Aorta (tissue), 5 donors: ENCODE measurements at places on chromosomes 16 and 17. TPM values are rescaled to one million over a fixed set of nuclear protein-coding genes. Genes with fewer than 3 reads are reported as not detected.

GRCh38 chr16:64751906-64752305 lies 370.0 kb downstream of the CDH11 start:
- DNase-seq: no peak

GRCh38 chr16:72142476-72142875 lies 29.5 kb downstream of the PMFBP1 start:
- DNase-seq: no peak

GRCh38 chr16:73813527-73813926 lies 483.1 kb upstream of the PSMD7 start:
- DNase-seq: no peak

DNA sequence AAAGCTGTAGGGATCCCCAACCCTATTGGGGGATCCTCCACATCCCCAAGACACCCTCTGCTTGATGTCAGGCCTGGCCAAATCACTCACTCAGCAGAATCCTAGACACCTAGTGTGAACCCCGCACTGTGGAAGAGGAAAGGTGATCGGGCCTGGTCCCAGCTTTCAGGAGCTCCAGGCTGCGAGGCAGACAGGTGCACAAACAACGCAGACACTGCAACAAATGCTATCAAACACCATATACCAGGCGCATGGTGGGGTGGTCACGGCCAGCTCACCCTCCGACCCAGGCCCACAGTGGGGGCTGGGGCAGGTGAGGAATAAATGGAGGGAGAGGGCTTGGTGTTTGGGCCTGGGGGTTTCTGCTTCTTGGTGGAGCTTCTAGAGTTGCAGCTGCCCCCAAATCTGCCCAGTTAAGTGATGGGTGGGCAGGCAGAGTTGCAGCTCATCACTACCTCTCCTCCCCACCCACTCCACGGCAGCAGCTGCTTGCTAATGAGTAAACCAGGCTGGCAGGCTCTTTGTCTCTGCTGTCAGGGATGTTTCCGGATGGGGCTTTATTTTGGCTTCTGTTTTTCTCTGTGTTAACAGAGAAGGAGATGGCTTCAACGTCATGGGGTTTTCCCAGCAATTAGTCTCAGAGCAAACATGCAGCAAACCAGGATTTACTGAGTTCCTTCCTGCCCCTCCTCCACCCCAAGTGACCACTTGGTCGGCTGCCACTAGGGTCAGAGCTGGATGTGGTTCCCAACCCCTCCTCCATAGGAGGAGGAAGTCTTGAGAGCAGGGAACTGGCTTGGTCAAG lies 46.6 kb downstream of the PECAM1 start:
- DNase-seq: peak; percentile 81

- no peak for DNase-seq
Observed at GRCh38 chr17:60253048-60253447, 103.3 kb downstream of the CA4 start.

DNA sequence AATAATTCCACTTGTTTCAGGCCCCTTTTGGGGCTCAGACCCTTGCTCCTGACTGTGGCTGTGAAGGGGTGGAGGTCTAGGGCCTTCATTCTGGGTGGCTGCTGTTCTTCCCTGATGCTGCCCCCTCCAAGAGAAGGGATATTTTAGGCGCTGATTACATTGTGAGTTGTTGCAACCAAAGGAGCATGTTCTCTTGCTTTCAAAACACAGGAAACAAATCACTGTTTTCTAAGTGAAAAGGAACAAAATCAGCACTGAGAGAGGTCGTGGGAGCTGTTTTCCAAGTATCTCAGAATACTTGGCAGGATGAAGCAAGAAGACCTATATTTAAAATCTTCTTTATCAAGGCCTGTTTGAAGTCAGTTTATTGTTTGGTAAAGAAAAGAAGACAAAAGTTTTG lies 25.3 kb upstream of the SEC14L1 start:
- no peak for DNase-seq

GRCh38 chr17:1616101-1616500 lies 12.5 kb downstream of the SLC43A2 start:
- no peak for DNase-seq

DNA sequence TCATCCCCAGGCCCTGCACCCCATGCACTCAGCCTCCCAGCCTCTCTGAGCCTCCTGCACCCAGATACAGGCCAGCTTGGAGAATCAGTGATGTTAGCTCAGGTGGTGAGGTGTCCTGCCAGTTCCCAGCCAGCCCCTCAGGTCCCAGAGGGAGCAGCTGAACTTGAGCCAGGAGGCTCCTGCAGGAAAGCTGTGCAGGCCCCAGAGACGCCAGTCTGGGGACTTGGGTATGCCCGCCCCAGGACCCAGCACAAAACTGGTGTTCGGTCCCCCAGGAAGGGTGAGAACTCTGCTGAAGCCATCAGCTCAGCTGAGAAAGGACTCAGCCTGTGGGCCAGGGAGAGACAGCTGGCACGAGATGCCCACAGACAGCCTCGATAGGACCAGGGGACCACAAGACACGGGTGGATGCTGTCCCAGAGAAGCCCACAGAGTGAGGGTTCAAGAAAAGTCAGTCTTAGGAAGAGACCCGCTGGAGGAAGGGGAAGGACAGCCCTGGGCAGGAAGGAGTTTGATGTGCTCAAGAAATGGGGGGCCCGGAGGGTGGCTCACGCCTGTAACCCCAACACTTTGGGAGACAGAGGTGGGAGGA lies 11.0 kb downstream of the ENDOV start:
- no peak for DNase-seq

DNA sequence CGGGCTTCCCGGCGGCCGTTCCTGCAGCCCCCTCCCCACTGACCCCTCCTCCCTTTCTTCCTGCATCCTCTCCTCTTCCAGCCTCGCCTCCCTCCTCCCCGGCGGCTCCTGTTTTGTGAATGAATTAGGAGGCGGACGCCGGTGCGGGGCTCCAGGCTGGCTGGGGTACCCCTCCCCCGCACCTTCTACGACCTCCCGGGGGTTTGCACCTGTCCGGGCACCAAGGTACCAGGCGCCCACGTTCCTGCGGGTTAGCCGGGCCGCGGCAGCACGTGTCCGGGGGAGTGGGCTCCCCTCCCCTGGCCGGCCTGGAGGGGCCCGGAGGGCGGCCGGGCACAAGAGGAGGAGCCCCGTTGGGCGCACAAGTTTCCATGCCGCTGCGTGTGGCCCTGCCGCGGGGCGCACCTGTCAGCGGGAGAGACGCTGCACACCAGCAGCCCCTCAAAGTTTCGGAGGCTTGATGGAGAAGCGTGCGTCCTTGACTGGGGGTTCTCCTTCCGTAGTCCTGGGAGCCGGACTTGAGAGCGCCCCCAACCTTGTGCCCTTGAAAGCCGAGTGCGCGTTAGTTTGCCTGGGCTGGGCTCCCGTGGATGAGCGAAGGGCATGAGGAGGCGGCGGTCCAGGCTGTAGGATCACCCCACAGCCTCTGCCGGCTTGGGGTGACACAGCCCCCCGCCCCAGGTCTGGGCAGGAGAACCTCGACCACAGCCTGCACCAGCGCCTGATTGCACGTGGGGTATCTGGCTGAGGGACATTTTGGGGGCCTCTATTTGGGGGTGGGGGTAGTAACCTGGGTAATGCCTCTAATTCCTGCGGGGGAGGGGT lies 1.2 kb downstream of the HAS3 start:
- DNase-seq: no peak

DNA sequence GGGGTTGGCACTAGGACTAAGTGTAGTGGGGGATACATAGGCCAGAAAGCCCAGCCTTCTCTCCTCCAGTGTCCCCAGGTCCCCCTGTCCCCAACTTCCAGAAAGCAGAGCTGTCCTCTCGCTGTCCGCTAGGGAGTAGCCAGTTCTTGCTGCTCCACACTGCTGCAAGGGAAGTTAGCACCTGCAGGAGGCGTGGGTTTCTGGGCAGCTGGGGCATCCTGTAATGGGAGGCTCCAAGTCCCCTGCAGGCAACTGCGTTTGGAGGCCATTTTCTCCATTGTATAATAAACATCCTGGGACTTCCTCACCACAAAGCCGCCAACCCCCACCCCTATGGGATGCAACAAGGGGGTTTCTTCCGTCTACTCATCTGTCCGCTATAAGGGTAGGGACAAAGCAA lies 1.7 kb downstream of the RPRML start:
- DNase-seq: no peak

DNA sequence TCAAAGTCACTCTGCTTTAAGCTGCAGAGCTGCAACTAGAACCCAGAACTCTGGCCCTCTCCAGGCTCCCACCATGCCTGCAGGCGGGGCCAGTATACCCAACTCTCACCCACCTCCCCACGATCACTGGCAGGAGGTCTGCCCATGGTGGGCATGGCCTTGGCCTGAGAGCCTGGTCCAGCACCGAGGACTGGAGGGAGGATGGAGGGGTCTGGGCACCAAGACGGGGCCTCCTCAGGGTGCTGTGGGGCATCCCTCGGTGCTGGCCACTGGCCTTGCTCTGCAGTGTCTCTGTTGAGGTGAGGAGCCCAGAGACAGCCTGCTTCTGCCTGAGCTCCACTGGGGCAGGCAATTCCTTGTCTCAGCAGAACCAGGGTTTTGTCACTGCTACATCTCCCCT lies 1.5 kb upstream of the KRT16 start:
- DNase-seq: no peak

DNA sequence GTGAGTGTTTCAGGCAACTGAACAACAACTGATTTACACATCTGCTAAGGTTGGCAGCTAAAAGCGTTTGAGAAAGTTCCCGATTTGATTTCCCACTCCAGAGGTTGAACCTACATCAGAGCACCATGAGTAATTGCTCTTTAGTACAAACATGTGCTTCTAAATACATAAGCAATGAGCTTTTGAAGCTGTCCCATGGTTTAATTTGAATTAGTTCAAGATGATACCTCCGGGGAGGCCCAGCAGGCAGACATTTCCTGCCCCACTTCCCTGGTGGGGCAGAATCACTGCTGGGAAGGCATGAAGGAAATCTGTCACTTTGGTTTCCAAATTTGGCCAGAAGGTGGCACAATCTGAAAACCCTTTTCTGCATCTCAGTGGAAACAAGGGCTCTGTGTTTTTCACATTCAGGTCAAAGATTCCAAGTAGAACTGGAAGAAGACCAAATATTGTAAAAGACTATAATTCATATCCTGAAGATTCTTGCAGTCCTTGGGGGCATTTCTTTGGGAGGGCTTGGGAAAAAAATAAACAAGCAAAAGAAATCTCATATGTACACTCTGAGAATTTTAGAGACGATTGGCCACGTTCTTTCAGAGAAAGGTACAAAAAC lies 176.2 kb upstream of the FAM20A start:
- DNase-seq: no peak

GRCh38 chr17:79011451-79012147 lies 2.0 kb upstream of the CANT1 start:
- DNase-seq: no peak

DNA sequence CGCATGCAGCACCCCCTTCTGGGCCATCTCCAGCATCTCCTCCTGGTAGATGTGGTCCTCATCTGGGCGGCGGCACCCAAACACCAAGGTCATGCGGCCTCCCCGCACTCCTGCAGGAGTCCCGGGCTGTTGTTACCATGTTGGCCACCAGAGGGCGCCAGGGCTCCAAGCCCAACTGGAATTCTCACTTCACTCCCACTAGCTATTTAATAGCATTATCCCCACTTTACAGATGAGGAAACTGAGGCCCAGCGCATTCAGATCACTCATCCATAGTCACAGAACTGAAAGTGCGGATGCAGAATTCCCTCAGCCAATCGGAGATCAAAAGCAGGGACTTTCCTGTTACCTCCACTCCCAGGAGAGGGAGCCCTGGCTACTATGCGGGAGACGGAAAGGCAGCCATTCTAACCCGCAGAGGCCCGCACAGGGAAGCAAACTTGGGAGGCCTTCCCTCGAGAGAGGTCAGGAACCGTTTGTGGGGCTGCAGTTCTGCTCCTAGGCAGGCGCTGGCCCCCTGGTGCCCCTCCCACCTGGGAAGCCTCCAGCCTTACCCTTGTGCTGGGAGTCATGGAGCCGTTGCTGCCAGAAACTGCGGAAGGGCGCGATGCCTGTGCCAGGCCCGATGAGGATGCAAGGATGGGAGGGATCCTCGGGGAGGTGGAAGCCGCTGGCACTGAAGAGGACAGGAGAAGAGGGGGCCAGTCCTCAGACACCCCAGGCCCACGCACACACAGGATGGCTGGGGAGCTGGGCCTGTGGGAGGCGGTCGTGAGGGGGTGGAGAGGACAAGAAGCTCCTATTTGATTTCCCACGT lies 40.1 kb downstream of the NOS2 start:
- peak; percentile 89 for DNase-seq

- no peak for DNase-seq
Observed at GRCh38 chr17:40247926-40248495, 28.9 kb downstream of the WIPF2 start.

DNA sequence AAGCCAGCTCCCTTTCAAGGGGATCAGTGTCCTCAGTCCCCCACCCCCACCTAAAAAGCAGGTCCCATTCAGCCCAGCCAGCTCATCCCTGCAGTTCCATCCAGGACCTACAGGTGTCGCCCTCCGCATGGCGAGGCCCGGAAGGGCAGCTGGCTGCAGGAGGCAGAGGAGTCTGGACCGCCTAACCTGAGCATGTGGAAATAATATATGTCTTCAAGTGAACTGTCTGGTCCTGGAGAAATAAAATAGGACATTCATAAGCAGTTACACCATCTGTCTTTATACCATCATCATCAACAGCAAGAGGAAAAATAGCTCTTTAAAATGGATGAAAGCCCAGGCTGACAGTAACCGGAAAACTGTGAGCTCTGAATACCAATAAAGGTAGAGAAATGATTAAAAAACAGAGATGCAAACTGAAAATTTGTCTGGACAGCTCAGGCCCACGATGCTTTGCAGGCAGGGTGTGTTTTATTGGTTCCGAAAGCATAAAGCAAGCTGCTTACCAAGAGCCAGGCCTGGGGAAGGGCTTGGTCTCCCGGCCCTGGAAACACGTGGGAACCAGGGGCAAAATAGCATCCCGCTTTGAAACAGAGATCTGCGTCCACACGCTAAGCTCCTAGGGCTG lies 215.2 kb downstream of the ZFHX3 start:
- peak; percentile 95 for DNase-seq

GRCh38 chr16:72179204-72179970 lies 7.4 kb upstream of the PMFBP1 start:
- no peak for DNase-seq

- peak; percentile 75 for DNase-seq
Observed at GRCh38 chr17:17300624-17301568, 2.3 kb upstream of the NT5M start.

DNA sequence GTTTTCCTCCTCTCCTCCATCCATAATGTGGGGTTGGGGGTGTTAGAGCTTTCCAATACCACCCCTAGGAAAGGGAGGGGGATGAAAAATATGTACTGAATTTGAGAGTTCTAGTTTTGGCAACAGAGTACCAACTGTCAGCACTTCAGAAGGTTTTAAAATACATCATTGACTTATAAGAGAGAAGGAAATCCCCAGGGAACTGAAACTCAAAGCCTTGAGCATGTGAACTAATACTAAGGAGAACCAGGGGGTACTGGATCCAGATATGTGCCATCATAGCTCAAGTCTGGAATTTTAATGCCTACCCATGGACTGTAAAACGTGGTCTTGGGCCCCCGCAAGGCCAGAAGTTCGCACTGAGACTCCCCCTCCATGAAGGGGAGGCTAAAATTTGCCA lies 15.8 kb downstream of the CACNG5 start:
- DNase-seq: no peak

The HOXB6 gene
- polyA plus RNA-seq: 3.9 TPM

The ST6GALNAC2 gene
- polyA plus RNA-seq: 2.0 TPM

The GNAO1 gene
- 0.63 TPM for polyA plus RNA-seq

The C16orf89 gene
- 1.9 TPM for polyA plus RNA-seq

The RGS11 gene
- 5.4 TPM for polyA plus RNA-seq

The OXLD1 gene
- polyA plus RNA-seq: 24.8 TPM

The HLF gene
- polyA plus RNA-seq: 11.8 TPM

The MT4 gene
- not detected for polyA plus RNA-seq

The PRDM7 gene
- polyA plus RNA-seq: not detected

The C16orf96 gene
- not detected for polyA plus RNA-seq

The TMEM235 gene
- polyA plus RNA-seq: not detected
